ENCODE measurements at places on chromosomes 3 and 15.

GRCh38 chr15:74315626-74316025 is 51.8 kb downstream of the CYP11A1 start:
- DNase-seq, result peak; percentile 60

DNA sequence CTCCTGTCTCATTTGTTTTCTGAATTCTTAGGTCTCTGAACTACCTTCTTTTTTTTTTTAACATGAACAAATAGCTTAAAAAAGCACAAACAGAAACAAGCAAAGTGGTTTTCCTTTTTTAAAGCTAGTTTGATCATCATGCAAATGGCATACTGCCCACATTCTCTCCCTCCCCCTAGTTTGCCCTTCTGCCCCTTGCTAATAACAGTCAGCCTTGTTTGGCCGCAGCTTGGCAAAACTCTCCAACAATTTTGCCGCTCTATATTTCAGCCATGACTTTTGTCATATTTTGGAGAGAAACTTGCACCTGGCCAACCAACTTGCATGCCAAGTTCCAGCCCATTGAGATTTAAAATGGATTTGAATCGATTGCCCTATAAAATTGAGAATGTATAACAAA is 666.0 kb upstream of the NR2F2 start:
- DNase-seq, result no peak

DNA sequence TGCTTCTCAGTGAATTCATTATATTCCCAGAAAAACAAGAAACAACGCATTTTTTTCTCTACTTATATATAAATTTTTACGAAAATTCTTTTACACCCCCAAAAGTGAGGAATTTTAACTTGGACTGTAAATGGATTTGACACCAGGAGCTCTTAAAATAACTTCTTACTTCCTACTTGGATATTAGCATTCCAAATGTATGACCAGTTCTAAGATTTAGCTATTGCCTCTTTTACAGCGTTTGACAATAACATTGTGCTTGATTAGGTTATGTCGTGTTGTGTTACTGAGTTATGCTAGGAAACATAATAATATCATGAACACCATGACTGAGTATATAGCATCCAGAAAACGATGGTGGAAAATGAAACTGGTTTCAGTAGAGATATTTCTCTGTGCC is 177.0 kb downstream of the CNTN6 start:
- no peak for DNase-seq

DNA sequence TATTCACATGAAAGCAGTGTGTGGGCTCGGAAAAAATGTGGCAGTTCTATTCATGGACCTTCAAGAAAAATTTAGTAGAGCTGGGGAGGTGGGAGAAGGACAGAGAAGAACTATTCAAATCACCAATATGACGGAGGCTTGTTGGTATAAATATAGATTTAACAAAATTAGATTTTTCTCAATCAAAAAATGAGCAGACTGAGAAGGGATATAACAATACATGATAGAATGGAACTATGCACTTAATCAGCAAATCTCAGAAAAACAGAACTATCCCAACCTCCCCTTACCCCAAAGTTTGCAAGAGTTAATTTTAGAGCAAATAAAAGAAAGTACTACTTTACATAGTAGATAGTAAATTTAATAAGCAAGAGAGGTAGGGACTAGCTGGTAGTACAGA is 194.6 kb upstream of the BCL6 start:
- DNase-seq, result no peak

Measured in GM19239 (cell line).